Fibroblast of the conjunctiva (primary cell): ENCODE measurements at places on chromosomes 12 and 14.

DNA sequence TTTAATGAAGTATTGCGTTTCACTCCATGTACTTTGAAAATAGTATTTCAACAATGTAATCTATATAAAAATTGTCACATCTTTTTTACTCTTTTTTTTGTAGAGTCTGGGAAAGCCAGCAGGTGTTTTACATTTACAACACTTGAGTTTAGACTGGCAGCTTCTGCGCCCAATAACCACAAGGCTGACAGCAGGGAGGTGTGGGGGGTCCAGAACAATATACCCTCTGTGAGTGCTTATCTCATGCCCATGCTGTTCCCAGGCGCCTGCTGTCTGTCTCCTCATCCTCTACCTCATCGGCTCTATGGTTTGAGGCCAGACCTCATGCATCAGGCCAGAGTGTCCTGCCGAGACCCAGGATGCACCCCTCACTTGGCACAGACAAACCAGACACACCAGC is 24.9 kb downstream of the FBRSL1 start:
- DNase-seq: no peak

GRCh38 chr12:56158926-56159461 is 835 bp downstream of the MYL6 start:
- DNase-seq: peak; percentile 81

DNA sequence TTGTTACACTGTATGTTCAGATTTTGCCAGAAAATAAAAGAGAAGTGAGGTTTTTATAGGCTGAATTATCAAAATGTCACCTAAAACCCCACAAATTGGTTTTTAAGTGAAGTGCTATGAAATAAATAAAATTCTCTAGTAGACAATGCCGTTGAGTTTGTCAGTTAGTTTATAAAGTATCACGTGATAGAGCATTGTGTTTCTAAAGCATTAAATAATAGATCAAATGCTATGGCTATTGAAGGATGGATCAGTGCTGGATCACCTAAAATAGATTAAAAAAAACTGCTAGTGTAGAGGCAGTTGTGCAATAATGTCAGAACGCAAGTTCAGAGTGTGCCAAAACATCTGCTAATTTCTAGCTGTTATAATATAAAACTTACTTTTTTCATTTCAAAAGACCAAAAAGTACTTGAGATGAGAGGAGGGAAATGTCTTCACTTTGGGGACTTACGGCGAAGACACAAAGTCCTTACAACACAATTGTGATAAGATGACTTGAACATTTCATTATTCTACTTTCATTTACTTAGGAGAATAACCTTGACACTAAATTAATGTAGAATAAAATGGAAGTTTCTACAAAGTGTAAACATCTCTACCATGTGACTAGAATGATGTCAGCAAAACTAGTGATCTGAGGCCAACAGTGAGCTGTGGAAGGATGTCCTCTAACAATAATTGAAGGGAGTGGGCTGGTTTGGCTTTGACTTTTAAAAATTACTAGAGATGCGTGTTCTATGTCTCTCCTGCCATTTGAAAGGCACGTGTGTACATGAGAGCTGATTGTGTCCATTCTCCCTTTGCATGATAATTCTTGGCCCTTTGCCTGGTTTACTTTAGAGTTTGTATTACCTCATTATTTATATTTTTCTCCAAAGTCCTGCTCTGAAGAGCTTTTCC is 154.4 kb upstream of the PDE3A start:
- DNase-seq: peak; percentile 21

- DNase-seq: peak; percentile 10
These were observed 483.9 kb downstream of the ZFP36L1 start for GRCh38 chr14:68308726-68309520.

- DNase-seq: no peak
These were observed 30.4 kb downstream of the CHST11 start for GRCh38 chr12:104486943-104487819.

DNA sequence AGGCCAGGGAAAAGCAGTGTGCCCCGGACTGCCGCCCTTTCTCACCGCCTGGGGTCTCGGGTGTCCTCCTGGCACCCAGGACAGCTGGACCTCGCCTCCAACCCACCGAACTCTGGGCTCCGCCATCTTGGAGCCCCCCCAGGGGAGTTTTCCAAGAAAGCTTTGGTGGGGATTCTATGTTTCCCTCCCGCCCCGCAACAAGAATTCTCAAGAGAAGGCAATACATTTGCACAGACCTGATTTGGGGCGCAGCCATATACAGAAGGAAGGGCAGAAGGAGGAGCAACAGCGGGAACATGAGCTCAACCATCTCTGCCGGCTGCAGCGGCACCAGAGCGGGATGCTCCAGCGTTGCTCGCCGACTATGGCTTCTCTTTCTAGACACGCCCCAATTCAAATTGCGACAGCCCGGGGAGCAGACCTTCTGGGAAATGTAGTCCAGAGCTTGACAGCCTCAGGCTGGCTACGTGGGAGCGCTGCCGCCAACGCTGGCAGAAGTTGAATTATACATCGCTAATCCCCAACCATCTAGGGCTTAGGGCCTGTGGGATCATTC is at the start of gene RDH11:
RDH11 (minus strand) TSS at position 371 of the 556 bp plus-strand sequence; CDS start at position 310, 61 bp downstream.
- peak; percentile 83 for DNase-seq

GRCh38 chr12:106645074-106645421 is 62.2 kb downstream of the RFX4 start:
- DNase-seq: no peak

- no peak for DNase-seq
These were observed 2.5 kb downstream of the XRCC3 start for GRCh38 chr14:103712633-103713247.

DNA sequence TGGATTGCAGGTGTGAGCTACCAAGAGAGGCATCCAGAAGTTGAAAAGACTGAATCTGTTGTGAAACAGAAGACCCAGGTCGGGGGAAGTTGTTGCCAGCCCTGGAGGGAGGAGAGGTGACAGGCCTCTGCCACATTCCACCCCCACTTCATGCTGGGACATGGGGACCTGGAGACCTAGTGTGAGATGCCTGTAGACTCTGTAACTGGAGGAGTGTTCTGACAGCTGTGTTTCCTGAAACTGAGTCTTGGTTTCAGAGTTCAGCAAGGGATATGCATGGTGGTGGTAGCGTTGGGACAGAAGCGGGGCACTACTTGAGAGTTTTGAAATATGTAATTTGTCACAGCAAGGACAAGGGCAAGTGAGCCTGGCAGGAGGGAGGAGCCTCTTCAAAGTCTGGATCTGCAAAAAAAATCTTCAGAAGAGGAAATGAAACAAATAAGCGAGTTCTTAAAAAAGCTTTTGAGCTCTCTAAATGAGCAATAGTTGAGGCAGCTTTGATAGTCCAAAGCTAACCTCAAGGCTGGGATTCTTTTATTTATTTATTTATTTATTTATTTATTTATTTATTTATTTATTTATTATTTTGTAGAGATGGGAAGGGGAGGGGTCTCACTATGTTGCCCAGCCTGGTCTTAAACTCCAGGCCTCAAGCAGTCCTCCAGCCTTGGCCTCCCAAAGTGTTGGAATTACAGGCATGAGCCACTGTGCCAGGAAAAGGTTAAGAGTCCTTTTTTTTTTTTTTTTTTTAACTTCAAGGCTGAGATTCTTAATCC is 58.9 kb upstream of the EEA1 start:
- DNase-seq: no peak

- DNase-seq: no peak
These were observed 98.1 kb downstream of the WIF1 start for GRCh38 chr12:65022960-65023359.

- DNase-seq: peak; percentile 61
These were observed 141.0 kb upstream of the LMNTD1 start for GRCh38 chr12:25694072-25694471.
